Foreskin fibroblast (primary cell): ENCODE measurements at places on chromosomes 7 and 10.
A peak's percentile ranks its signal among the peaks of the same experiment; 100 is the strongest.

- no peak for DNase-seq
Observed at GRCh38 chr10:31780717-31781116, 147.9 kb downstream of the ARHGAP12 start.

DNA sequence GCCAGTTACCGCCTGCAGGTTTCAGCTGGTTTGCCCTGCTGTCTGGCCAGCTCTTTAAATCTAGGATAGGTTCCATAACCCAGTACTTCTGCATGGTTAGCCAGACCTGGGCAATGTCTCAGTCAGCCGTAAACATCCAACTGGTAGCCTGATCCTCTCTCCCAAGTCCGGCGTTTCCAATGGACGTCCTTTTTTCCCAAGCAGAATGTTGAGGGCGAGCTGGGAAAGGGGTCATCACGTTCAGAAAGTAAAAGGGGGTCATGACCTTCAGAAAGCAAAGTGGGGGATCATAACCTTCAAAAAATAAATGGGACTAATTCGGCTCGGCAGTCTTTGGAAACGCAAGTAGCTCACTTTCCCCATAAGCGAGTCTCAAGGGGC is 430 bp downstream of the PON3 start:
- no peak for DNase-seq

DNA sequence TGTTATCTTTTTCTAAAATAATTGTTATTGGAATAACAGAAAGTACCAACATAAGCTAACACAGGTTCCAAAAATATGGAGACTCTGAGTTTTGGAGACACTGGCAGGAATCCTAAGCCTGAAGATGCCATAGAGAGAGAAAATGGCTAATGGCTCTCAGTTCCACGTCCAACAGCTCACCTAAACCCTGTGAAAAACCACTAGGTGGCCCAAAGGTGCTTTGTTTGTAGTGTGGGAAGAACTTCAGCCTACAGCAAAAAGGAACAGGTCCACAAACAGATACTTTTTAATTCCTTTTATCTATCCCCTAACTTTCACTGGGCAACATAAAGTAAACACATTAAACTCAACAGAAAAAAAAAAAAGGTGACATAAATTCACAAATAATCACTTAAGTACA is 272.3 kb downstream of the SEMA3D start:
- no peak for DNase-seq

GRCh38 chr7:158700008-158700407 is 4.6 kb downstream of the NCAPG2 start:
- DNase-seq, result no peak

GRCh38 chr10:49144058-49144720 is 10.4 kb upstream of the FAM170B start:
- DNase-seq, result no peak

DNA sequence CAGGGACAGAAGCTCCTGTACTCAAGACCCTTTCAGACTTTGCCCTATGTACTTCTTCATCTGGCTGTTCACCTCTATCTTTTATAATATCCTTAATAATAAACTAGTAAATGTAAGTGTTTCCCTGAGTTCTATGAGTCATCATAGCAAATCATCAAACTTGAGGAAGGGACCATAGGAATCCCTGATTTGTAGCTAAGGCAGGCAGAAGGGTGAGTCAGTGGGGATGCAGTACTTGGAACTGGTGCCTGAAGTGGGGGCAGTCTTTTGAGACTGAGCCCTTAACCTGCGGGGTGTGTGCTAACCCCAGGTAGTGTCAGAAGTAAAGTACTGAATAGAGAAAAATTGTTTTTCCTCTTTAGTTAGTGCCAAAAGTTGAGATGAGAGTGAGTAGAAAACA is 6.2 kb upstream of the TMEM243 start:
- DNase-seq, result peak; percentile 73

DNA sequence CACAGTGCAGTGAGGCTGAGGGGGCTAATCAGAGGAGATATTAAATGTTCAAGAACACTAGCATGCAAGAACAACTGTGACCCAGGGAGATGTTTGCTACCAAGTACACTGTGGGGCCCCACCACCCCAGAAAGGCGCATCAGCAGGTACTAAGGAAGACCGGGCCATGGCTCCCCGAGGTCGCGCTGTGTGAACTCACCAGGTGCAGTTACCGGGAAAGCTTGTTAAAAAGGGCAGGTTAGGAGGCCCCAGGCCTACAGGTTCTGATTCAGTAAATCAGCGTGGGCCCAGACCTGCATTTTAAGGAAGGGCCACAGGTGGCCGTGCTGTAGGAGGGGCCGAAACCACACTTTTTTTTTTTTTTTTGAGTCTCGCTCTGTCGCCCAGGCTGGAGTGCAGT is 54.6 kb downstream of the TMEM209 start:
- no peak for DNase-seq

- DNase-seq, result no peak
Observed at GRCh38 chr10:132309879-132310591, 2.3 kb upstream of the STK32C start.

DNA sequence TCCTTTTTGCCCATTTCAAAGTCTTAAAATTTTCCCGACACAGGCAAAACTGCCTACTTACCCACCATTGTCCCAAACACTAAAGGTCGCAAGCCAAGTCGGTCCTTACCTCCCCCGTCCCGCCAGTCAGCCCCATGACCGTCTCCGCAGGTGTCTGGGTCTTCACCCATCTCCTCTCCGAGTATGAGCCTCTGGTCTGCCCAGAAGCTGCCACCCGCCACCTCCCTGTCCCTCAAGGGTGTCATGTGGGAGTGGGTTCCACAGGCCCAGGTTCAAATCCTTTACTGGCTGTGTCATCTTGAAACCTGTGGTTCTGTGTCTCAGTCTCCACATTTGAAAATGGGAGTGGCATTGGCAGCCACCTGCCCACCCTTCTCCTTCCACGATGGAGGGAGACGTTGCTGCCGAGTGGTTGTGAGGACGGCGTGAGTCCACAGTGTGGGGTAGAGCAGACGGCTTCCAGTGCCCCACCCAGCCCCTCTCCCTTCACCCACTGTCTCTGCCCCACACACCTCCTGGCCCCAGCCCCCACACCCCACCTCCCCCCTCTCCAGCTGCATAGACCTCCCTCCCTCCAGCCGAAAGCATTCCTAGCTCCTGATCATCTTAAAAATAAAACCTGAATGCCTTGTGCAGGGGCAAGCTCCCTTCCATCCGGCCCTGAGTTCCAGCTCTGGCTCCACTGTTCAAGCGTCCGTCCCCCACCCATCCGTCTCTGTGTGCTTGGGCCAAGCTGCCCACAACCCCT is 35.3 kb downstream of the FOXL3 start:
- DNase-seq, result no peak
